Stimulated activated CD8-positive, alpha-beta memory T cell treated with anti-CD3 and anti-CD28 coated beads, Interleukin-4, amount 100 ng/mL, for 24 hours (primary cell): ENCODE measurements at places on chromosomes 16 and 17.

GRCh38 chr17:55266051-55266957 lies 1.5 kb downstream of the HLF start:
- DNase-seq, result no peak

DNA sequence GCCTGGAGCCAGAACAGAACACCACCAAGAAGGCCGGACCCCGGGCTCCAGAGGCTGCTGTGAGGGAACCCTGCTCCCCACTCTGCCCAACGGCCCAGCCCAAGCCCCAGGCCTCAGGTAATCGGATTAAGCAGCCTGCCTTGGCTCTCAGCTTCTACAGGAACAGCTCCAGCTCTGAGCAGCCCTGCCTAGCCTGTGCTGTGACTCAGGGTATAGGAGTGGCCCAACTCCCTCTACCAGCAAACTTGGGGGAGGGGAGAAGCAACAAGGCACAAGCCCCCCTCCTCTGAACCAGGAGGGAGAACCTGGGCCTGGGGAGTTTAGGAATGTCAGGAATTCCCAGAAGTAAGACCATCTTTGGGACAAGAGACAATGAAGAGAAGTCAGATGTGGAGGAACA lies 849 bp upstream of the SOX15 start:
- DNase-seq, result no peak

DNA sequence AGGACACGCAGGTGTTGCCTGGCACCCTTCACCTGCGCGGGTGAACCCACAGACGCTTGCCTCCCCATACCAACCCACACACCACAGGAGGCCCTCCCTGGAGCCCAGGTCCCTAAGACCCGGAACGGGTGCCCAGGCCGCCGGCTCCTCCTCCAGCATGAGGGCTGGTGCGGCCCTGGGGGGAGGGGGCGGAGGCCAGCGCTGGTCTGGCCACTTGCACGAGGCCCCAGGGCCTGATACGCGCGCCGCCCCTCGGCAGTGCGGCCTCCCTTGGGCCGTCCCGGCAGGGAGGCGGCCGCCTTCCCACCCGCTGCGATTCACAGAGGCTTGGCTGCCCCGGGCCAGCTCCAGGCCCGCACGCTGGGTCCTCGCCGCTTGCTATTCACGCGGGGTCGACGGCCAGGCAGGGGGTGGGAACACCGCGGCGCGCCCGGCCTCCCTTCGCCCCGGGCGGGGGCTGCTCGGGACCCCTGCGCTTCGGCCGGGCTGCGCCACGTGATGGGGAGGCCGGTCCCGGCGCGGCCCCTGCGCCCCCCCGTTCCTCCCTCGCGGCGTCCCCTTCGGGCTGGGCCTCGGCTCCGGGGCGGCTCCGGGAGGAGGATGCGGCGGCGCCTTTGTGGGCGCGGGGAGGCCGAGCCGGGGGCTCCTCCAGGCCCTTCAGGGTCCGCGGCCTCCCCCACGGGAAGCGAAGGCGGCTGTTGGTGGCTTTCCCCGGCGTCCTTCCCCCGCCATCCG lies 685 bp downstream of the FASN start:
- DNase-seq, result no peak

DNA sequence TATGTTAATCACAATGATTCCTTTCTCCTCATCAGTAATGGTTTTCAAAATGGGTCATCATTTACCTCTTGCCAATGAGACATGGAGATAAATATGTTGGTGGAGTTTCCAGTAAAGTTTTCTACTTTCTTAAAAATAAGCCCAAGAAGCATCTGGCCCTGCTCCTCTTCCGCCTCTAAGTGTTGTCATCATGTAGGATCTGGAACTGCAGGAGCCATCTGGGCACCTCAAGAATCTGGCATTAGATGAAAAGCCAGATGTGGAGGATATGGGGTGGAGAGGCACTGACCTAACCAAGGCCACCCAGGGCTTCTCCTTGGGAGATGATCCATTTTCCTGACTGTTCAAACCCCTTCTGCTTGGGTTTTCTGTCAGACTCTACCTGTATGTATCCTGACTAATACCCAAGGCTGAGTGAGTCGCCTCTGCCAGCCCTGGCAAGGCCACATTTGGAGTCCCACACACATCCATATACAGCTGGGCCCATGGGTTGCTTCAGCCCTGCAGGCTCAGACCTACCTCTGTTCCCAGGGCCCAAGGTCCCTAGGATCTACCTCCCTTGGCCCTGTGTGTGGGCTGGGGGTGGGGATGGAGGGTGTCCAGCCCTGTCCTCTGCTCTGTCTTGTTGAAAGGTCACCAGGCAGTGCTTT lies 24.6 kb downstream of the CCDC182 start:
- no peak for DNase-seq

GRCh38 chr16:85010931-85011845 lies at the start of gene ZDHHC7:
Gene ZDHHC7, minus strand, starts transcription at chr16:85011535. Its CDS starts 20,917 bp downstream, at chr16:84990618.
- peak; percentile 81 for DNase-seq

DNA sequence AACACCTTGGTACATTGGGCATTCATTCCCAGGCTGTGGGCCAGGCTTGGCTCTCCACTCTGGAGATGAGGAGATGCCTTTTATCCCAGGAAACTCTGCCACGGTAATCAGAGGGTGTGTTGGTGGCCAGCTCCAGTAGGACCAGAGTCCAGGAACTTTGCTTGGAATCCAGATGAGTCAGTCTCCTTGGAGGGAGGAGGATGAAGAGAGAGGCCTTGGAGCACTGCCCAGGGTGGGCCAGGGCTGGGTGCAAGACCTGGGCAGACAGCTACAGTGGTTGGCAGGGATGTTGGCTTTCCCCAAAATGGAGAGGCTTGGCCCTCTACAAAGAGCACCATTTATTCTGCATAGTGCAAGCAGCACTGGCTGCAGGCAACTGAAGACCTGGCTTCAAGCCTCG lies 209.0 kb downstream of the RGS9 start:
- DNase-seq, result no peak

DNA sequence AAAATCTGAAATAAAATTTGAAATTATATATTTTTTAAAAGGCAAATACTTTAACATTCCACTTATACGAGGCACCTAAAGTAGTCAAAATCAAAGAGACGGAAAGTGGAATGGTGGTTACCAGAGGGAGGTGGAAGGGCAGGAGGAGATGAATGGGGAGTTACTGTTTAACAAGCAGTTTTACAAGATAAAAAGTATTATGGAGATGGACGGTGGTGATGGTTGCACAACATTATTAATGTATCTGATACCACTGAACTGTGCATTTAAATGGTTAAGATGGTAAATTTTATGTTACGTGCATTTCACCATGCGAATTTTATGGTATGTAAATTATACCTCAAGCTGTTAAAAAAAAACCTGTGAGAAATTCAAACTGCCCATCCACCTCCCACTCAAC lies 5.4 kb downstream of the CMC2 start:
- no peak for DNase-seq

DNA sequence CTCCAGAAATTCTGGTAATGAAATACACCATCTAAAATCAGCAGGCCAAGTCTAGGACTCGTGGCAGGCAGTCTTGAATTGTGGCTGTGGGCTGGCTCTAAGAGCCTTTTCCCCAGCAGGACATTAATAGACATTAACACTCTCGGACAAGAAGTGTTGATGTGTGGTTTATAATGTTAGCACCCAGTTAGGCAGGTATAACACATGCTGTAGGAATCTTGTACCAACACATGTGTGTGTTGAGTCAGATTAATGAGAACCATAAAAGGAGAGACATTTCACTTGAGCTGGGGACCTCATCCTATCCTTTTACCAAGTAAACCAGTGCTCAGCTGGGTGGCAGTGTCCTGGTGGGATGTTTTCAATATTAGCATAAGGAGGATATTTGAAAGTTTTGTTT lies 264.5 kb downstream of the FTO start:
- DNase-seq, result no peak

- DNase-seq, result peak; percentile 34
Measured at GRCh38 chr16:82655072-82655714, 28.4 kb downstream of the CDH13 start.

DNA sequence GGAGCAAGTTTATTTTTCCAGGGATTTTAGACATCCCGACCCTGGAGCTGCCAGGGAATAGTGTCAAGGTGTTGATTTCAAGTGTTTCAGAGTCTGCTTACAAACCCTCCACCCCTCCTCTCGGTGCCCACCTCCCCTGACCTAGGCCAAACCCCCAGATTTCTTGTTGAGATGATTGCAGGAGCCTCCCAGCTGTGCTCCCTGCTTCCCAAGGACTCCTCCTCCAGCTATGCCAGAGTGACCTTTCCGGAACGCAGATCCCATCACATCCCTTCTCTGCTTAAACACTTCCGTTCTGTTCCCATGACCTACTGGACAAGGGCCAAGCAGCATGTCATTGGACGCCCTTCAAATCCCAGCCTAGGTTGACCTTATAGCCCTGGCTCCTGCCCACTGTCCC lies 23.7 kb upstream of the CDH1 start:
- DNase-seq, result no peak

GRCh38 chr16:23128056-23128455 lies 21.2 kb downstream of the USP31 start:
- no peak for DNase-seq

- DNase-seq, result no peak
Measured at GRCh38 chr17:55368706-55369105, 52.9 kb downstream of the MMD start.

DNA sequence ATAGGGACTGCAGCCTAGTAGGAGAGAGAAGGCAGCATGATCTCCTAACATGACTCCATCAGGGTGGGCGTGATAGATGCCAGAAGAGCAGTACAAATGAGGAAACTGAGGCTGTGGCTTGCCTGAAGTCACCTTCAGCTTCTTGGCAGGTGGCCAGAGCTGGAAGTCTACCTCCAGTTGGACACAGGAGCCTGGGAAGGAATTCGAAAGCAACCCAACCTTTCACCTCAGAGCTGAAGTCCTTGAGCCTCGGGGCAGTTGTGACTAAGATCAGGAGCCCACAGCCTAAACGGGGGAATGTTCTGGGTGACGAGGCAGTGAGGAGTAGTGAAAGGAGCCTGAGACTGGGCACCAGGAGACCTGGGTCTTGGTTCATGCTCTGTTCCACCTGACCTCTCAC lies 9.4 kb upstream of the SLC52A1 start:
- DNase-seq, result no peak

- no peak for DNase-seq
Measured at GRCh38 chr16:84054916-84055315, 12.3 kb upstream of the SLC38A8 start.

- no peak for DNase-seq
Measured at GRCh38 chr16:85484347-85485300, 128.5 kb upstream of the GSE1 start.

DNA sequence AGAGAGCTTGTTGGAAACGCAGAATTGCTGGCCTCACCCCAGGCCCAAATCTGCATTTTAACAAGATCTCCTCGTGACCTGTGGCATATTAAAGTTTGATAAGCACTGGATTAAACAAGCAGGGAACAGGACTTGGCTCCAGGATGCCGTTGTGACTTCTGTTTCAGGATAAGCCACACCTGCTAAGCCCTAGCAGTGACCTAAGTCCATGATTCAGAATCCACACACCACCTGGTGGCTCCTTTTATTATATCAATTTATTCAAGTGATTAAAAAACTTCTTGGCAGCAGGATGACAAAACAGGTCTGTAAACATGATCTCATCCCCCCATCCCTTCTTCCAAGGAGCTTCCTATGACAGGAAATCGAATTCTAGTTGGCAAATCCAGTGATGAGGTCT lies 9.1 kb downstream of the NAGPA start:
- no peak for DNase-seq

DNA sequence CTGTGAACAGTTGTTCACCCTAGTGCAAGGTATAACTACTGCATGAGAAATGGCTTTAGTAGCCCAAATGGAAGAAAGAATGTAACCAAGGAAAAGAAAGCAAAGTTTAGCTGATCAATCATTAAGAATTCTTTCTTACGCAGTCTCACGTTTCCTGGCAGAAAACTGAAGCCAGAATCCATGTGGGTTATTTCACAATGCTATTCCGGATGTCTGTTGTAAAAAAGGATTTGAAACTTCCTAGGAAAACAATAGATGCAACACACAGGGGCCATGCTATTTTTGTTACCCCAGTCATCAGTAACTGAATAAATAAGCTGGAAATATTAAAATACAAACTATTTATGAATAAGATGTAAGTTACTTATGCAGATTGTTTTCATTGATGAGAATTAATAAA lies 802.5 kb downstream of the CDH8 start:
- DNase-seq, result no peak

DNA sequence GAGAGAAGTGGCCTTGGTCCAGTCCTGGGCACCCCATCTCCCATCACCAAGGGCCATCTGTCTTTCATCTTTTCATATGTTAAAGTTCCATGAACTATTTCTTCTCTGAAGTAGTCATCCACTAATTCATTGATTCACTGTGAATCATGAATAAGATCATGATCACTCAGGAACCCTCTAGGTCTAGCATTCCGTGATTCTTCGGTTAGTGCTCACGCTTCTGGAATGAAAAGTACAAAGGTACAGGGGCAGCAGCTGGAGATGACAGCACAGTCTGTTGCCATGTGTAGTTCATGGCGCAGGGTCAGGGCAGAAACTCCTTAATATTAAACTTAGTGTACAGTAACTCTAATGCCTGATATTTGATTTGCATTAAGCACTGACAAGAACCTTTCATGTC lies 127.1 kb downstream of the CDH13 start:
- no peak for DNase-seq

- DNase-seq, result no peak
Measured at GRCh38 chr17:83181991-83182619, 102.7 kb downstream of the METRNL start.

DNA sequence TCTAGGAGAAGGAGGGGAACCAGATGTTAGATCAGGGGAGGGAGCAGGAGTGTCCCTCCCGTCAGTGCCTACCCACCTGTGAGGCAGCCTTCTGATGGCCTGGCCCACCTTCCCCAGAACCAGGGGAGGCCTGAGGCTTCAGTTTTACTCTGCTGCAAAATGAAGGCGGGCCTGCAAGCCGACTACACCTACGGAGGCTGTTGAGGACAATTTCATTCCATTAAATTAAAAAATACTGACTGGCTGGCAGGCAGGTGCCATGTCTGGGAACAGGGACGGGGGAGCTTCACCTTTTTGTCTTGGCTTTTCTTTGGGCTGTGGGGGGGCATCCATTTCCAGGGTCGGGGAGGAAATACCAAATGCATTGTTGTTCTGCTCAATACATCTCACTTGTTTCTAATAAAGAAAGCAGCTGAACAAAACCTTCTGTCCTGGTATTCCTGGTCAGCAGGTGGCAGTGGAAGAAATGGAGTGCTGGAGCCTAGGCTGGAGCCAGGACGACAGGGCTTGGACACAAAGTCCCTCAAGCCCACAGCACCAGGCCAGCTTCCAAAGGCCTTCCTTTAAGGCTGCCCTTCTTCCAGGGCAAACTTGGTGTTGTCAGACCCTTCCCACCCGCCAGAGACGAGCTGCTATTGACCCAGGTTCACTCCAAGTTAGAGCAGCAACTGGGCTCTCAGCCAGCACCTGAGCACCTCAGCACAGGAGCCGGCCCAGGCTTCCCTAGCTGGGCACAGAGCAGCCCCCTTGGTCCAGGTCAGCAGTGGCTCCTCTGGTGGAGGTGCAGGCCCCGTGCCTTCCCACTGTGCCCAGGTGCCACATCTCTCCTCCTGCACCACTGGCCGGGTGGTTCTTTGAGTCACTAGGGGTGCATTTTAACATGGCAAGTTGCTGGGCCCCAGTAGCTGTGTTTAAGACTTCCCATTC lies 23.5 kb downstream of the PLCD3 start:
- no peak for DNase-seq

GRCh38 chr16:30662449-30662848 lies 4.2 kb downstream of the FBRS start:
- no peak for DNase-seq

- peak; percentile 38 for DNase-seq
Measured at GRCh38 chr16:87713451-87714229, 52.1 kb downstream of the KLHDC4 start.

- no peak for DNase-seq
Measured at GRCh38 chr17:382644-383533, 30.3 kb upstream of the RPH3AL start.

- DNase-seq, result no peak
Measured at GRCh38 chr17:63918305-63918704, 334 bp downstream of the GH1 start.
